ENCODE measurements at places on chromosomes 2 and 18. TPM values are rescaled to one million over a fixed set of nuclear protein-coding genes. Genes with fewer than 3 reads are reported as not detected.

MAP3K19 gene
- not detected for total RNA-seq

CHAC2 gene
- total RNA-seq = 9.6 TPM

GRCh38 chr18:34991561-34991960 lies 49.7 kb upstream of the MAPRE2 start:
- no peak overlapping the region for H3K4me3 ChIP-seq
- no peaks in the 10 kb centered on the region for H3K36me3 ChIP-seq
- no peaks in the 10 kb centered on the region for H3K4me1 ChIP-seq
- no peak for DNase-seq
- no peak overlapping the region for H3K27ac ChIP-seq

DNA sequence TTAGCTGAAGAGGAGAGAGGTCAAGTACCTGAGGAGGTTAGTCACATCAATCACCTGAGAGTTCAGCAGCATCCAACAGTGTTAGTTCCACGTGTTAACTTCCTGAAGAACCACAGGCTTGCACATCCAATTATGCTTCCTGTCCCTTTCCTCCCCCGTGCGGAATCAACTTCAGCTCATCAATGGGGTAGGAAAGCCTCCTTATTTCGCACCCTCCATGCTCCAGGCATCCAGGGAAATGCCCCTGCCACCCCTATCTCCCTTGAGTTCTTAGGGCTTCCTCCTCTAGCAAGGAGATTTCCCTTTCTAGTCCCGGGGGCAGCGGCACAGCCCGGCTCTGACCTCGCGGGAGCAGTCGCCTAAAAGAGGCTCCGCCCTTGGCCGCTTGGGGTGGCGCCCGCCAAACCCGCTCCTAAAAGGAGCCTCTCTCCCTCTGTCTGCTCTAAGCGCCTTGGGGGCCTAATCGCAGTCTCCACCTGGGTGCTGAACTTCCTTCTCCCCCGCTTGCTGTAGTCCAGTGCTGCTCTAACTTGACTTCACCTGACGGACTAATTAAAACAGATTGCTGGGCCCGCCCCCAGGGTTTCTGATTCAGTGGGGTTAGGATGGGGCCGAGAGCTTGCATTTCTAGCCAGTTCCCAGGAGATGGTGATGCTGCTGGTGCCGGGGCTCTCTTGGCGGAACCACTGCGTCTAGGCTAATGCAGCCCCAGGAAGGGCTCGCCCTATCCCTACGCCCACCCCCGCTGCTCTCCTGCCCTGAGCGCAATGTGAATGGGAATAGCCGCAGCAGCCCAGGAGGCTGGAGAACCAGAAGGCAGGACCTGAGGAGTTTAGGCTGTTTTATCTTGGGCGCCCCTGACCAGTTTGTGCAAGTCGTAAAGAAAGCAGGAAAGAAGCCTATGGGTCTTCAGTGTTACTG lies 3.4 kb upstream of the TET3 start:
- DNase-seq = no peak
- no peaks in the 10 kb centered on the region for H3K27me3 ChIP-seq

DNA sequence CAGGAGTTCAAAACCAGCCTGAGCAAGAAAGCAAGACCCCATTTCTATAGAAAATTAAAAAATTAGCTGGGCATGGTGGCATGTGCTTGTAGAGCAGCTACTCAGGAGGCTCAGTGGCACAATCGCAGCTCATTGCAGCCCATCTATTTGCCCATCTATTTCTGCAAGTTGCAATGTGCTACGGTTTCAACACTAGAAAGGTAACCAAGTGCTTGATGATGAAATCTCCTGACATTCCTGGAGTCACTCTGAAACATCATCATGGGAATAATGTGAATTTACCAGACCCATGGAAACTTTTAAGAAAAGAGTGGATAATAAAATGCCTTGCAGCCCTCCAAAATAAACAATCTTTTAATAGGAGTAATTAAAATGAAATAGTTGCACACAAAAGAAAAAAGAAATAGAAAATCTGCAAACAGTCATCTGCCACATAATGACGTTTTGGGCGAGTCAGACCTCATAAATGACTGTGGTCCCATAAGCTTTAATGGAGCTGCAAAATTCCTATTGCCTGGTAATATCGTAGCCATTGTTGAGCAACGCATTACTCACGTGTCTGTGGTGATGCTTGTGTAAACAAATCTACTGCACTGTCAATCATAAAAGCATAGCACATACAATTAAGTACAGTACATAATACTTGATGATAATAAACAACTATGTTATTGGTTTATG lies 46.6 kb upstream of the AMMECR1L start:
- no peak overlapping the region for H3K4me3 ChIP-seq
- no peaks in the 10 kb centered on the region for H3K36me3 ChIP-seq
- DNase-seq = no peak
- no peaks in the 10 kb centered on the region for H3K4me1 ChIP-seq
- H3K27ac ChIP-seq = no peak overlapping the region
- H3K27me3 ChIP-seq = no peaks in the 10 kb centered on the region
